ENCODE measurements at places on chromosomes 2 and 18. TPM values are rescaled to one million over a fixed set of nuclear protein-coding genes. Genes with fewer than 3 reads are reported as not detected.

DNA sequence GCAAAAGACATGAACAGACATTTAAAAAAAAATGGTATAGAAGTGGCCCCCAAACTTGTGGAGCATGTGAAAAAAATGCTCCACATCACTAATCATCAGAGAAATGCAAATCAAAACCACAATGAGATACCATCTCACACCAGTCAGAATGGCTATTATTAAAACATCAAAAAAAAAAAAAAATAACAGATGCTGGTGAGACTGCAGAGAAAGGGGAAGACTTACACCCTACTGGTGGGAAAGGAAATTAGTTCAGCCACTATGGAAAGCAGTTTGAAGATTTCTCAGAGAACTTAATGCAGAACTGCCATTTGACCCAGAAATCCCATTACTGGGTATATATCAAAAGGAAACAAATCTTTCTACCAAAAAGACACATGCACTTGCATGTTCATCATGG is 164.8 kb downstream of the RIT2 start:
- DNase-seq: no peak

GRCh38 chr2:235570256-235570655 is 76.4 kb downstream of the AGAP1 start:
- no peak for DNase-seq

- DNase-seq: no peak
Observed at GRCh38 chr2:137151731-137152130, 386.4 kb downstream of the THSD7B start.

GRCh38 chr18:78629426-78629825 is 350.2 kb upstream of the SALL3 start:
- DNase-seq: no peak

GRCh38 chr2:54606393-54606958 is 117.0 kb upstream of the EML6 start:
- DNase-seq: no peak

DNA sequence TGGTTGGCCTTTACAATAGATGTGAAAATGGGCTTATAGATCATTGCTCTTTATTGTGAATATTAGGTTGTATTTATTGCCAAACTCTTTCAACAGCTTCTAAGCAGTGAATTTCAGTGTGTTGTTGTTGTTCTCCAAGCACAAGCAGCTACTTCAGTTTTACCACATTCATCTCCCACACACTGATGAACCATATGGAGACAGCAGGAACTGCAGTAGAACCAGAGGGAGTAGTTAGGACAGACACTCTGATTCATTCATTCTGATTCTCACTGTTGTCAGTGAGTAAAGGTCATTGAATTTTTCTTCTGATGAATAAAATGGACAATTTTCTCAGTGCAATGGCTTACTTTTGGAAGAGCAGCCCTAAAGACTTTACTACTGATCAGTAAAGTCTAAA is 40.2 kb downstream of the CCDC74A start:
- DNase-seq: no peak

- DNase-seq: no peak
Observed at GRCh38 chr2:11157731-11158130, 2.5 kb downstream of the SLC66A3 start.

GRCh38 chr2:64975232-64975821 is 13.9 kb upstream of the SLC1A4 start:
- no peak for DNase-seq

DNA sequence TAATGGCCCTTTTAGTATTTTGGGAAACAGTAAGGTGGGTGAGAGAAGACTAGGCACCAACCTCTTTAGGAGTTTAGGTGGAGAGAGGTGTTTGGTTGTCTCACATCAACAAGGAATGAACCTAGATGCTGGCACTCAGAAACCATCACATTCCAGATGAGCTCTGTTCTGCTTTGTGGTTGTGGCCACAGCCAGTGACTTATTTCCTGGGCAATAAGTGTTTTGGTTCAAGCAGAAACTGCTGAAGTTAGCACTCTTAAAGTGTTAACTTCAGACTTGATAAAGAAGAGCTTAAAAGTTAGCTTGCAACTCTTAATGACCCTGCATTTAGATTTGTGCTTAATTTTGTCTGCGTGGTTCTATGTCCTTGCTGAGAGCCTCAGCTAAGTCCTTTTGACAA is 929.2 kb downstream of the SLC4A3 start:
- no peak for DNase-seq

- DNase-seq: no peak
Observed at GRCh38 chr2:13583609-13584008, 866.9 kb downstream of the TRIB2 start.

DNA sequence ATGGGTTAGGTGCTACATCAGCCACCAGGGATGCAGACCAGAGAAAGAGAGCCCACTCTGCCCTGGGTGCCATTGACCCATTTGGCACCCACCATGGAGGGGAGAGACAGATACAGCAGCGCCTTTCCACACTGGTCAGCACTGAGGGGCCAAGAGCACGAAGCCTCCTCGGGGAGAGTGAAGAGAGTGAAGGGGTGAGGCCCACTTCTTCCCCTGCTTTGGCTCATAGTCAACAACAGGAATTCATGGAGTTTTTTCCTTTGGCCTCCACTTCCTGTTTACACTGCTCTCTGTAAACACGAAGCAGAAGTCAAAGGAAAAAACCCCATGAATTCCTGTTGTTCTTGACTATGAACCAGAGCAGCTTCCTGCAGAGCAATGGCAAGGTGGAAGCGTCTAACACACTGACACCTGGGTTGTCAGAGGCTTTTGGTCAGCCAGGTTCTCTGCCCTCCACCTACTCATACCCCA is 80.0 kb downstream of the CCDC93 start:
- DNase-seq: no peak

DNA sequence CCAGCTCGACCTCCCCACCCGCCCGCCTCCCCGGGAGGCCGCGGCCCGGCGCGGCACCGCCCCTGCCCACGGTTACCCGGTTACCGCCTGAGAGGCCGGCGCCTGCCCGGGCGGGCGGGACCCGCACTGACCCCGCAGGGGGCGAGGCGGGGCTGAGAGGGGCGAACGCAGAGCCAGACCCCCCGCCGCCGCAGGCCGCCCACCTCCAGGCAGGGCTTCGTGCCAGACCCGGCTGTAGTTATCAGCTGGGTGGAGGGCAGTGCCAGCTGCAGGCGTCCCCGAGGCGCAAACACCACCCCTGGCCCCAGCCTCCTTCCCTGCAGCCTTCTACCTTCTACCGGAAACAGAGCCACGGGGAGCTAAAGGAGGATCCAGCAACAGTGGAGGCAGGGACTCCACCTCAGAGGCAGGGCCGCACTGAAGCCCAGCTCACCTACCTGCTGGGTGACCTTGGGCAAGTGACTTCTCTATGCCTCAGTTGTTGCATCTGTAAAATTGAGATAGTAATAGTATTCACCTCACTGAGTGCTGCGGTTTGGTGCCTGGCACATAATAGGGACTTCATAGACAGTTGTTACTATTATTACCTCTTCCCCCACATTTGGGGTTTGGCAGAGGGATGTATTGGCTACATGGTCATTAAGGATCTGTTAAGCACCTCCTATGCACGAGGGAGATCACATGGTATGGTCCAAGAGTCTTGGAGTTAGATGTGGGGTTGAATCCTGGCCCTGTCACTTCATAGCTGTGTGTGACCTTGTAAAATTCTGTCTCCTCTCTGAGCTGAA is 231.6 kb upstream of the SMAD2 start:
- no peak for DNase-seq

GRCh38 chr2:100408104-100408503 is 9.4 kb downstream of the CHST10 start:
- peak; percentile 19 for DNase-seq

- no peak for DNase-seq
Observed at GRCh38 chr2:20469595-20469994, 22.7 kb downstream of the RHOB start.

DNA sequence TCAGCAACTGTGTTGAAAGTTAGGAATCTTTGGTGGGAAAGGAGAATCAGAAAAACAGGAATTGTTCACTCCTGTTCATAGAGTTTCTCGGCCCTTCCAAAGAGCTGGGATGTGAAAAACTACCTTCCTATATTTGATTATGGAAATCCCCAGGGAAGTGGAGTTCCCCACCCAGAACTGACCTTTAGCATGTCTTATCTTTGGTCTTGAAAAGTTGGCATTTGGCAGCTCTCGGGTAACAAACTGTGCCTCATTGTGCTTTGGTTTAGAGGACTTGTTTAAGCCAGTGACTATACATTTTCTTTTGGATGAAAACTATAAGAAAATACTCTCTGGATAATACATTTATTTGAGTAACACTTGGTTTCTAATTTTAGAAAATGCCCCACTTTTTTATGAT is 51.3 kb upstream of the CERS6 start:
- DNase-seq: no peak

DNA sequence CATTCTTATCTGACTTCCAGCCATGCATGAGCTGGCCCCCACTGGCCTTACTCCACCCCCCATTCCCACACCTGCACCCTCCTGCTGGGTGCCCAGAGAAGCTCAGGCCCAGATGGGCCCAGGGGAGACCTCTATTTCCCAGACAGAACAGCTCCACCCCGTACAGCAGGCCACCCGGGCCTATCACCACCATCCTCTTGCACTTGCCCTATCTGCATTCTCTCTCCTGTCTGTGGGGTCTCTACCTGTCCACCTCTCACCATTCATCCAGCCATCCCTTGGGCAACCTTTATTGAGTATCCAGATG is 25.3 kb upstream of the TNS1 start:
- no peak for DNase-seq

GRCh38 chr18:56258178-56258577 is 380.2 kb downstream of the TXNL1 start:
- no peak for DNase-seq

Gene DQX1
- 0.78 TPM for total RNA-seq

Gene FAM161A
- total RNA-seq: 7.8 TPM

Gene ATP6V1B1
- total RNA-seq: 0.14 TPM

Gene TEX261
- total RNA-seq: 13.5 TPM

Gene GLI2
- 41.4 TPM for total RNA-seq

Gene CELF4
- 3.7 TPM for total RNA-seq

Gene NAT8
- not detected for total RNA-seq

Gene ALPI
- total RNA-seq: not detected

Gene OTOS
- total RNA-seq: not detected

Gene CXCR4
- 62.1 TPM for total RNA-seq

Gene KIAA2012
- total RNA-seq: not detected

Gene C2orf76
- total RNA-seq: 14.1 TPM

Gene IGFBP5
- total RNA-seq: 10.2 TPM

Gene CRYBA2
- total RNA-seq: not detected
